Osteoblast (primary cell): ENCODE measurements at places on chromosomes 6 and 20. TPM values are rescaled to one million over a fixed set of nuclear protein-coding genes. Genes with fewer than 3 reads are reported as not detected.

GRCh38 chr6:109939654-109940053, 38.5 kb upstream of the GPR6 start:
- no peaks in the 10 kb centered on the region for H3K36me3 ChIP-seq
- no peak overlapping the region for H3K27ac ChIP-seq
- no peaks in the 10 kb centered on the region for H3K4me1 ChIP-seq

- H3K36me3 ChIP-seq, result no peaks in the 10 kb centered on the region
- no peak overlapping the region for H3K27ac ChIP-seq
- no peak for DNase-seq
- H3K4me1 ChIP-seq, result peaks cover 14% of the 10 kb centered on the region
- no peak overlapping the region for H3K4me3 ChIP-seq
Observed at GRCh38 chr20:34916774-34917354, 38.7 kb downstream of the GSS start.

- H3K27me3 ChIP-seq, result no peaks in the 10 kb centered on the region
- no peaks in the 10 kb centered on the region for H3K36me3 ChIP-seq
- H3K27ac ChIP-seq, result no peak overlapping the region
- DNase-seq, result no peak
- no peak overlapping the region for H3K4me3 ChIP-seq
Observed at GRCh38 chr6:167130008-167130677, 7.2 kb downstream of the CCR6 start.

GRCh38 chr6:111874025-111874415, 768 bp upstream of the FYN start:
- H3K4me3 ChIP-seq, result peak overlapping the region; percentile 86
- H3K36me3 ChIP-seq, result no peaks in the 10 kb centered on the region
- H3K27me3 ChIP-seq, result no peaks in the 10 kb centered on the region
- DNase-seq, result peak; percentile 71

DNA sequence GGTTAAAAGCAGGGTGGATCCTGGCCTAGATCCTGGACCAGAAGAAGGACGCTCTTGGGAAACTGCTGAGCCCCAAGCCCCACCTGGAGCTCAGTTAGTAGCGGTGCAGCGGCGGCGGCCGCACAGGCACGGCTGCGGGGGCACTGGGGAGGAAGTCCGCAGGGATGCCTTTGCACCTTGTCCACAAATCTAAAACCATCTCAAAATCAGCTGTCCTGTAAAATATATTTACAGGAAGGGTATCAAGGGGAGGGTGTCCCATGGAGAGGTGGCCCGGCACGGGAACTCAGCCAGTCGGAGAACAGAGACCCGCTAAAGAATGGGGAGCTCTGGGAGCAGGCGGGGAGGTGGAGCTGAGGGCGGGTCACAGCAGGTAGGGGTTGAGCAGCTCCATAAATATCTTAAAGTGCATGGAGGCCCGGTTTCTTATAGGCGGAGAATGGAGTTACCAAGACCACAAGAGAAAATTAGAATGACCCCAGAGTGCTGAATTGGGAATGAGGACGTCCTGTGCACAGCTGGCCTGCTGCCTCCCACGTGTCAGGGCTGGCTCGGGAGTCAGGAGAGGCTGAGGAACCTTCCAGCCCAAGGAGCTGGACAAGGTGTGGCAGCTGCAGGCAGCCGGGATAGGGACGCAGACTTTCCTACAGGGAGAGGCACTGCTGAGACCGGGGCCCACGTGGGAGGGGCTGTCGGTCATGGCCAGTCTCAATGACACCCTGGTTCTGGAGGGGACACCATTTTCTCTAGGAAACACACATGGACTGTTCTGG, 8.0 kb downstream of the MTG2 start:
- H3K27me3 ChIP-seq, result no peaks in the 10 kb centered on the region
- no peak overlapping the region for H3K4me3 ChIP-seq
- H3K4me1 ChIP-seq, result peaks cover 13% of the 10 kb centered on the region
- peak; percentile 45 for DNase-seq
- H3K36me3 ChIP-seq, result peaks cover 23% of the 10 kb centered on the region

DNA sequence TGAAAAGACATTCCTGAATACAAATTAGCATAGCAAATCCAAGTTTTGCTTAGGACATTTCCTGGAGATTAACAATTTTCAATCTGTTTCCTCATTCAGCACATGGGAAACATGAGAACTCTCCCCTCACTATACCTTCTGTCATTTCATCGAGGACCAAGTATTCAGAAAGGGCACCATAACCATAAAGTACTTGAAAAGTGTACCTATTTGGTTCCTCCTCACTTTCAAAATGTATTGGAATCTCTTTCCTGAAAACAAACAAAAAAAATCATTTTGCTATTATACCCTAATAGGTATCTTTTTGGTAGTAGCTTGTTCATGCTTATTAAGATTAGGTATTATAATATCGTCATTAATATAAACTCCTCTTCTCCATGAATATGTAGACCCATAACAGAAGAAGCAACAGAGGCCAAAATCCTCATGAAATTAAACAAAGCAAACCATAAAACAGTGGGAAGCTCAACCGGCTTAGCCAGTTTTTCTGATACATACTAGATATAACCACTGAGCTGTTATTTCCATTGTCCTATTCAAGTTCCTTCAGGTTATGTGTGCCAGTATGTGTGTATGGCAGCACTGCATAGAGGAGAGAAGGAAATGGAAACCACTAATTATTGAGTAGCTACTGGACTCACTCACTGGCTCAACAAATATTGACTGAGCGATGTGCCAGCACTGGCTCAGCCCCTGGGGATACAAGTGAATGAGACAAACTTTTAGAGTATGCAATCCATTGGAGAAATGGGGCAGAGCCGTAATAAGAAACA, 274.0 kb downstream of the MAFB start:
- no peak for DNase-seq
- H3K4me3 ChIP-seq, result no peak overlapping the region
- no peaks in the 10 kb centered on the region for H3K36me3 ChIP-seq
- H3K27me3 ChIP-seq, result no peaks in the 10 kb centered on the region
- no peak overlapping the region for H3K27ac ChIP-seq

DNA sequence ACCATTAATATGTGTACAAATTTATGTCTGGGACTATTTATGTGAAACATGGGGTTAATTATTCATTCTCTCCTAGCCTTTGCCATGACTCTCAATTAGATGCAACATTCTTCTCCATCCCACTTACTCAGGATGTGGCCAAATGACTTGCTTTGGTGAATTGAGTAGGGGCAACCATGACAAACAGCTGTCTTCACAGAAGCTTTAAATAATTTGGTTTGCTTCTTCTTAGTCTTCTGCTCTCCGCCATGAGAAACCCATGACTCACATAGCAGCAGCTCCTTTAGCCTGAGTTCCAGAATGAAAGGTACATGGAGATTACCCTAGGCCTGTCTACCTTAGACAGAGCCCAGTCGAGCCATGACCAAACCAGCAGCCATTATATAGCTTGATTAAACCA, 74.7 kb downstream of the FRK start:
- H3K4me3 ChIP-seq, result no peak overlapping the region
- H3K27me3 ChIP-seq, result no peaks in the 10 kb centered on the region
- H3K36me3 ChIP-seq, result no peaks in the 10 kb centered on the region
- H3K27ac ChIP-seq, result no peak overlapping the region
- DNase-seq, result no peak

- H3K36me3 ChIP-seq, result no peaks in the 10 kb centered on the region
- H3K4me1 ChIP-seq, result peaks cover 2% of the 10 kb centered on the region
- H3K4me3 ChIP-seq, result no peak overlapping the region
- no peaks in the 10 kb centered on the region for H3K27me3 ChIP-seq
- no peak overlapping the region for H3K27ac ChIP-seq
Observed at GRCh38 chr6:119742188-119742803, 392.7 kb upstream of the MAN1A1 start.

GRCh38 chr6:96795481-96795880, 41.8 kb downstream of the GPR63 start:
- H3K27me3 ChIP-seq, result no peaks in the 10 kb centered on the region
- DNase-seq, result no peak
- H3K27ac ChIP-seq, result no peak overlapping the region
- no peak overlapping the region for H3K4me3 ChIP-seq

- no peak overlapping the region for H3K4me3 ChIP-seq
- DNase-seq, result no peak
- H3K36me3 ChIP-seq, result no peaks in the 10 kb centered on the region
- H3K4me1 ChIP-seq, result no peaks in the 10 kb centered on the region
- H3K27ac ChIP-seq, result no peak overlapping the region
Observed at GRCh38 chr6:160692369-160692959, 9.6 kb upstream of the PLG start.

The ROS1 gene
- total RNA-seq, result 0.59 and 1.4 TPM in 2 replicates

The CD93 gene
- not detected in 2 replicates for total RNA-seq

The LIME1 gene
- 1.8 and 2.9 TPM in 2 replicates for total RNA-seq

The CD83 gene
- total RNA-seq, result 1.4 and 1.5 TPM in 2 replicates

The HNF4A gene
- not detected in 2 replicates for total RNA-seq

The MCHR2 gene
- total RNA-seq, result not detected in 2 replicates

The LRP11 gene
- total RNA-seq, result 39.4 and 54.2 TPM in 2 replicates

The SIRPD gene
- not detected in 2 replicates for total RNA-seq

The ZBP1 gene
- total RNA-seq, result not detected in 2 replicates
